ENCODE measurements at places on chromosomes 11 and 22.

- no peak for DNase-seq
- no peak overlapping the region for H3K4me3 ChIP-seq
- no peak overlapping the region for H3K27ac ChIP-seq
- H3K27me3 ChIP-seq, result peaks cover 16% of the 10 kb centered on the region
- H3K4me1 ChIP-seq, result peaks cover 21% of the 10 kb centered on the region
These were observed 15.8 kb downstream of the JAML start for GRCh38 chr11:118209033-118209432.

GRCh38 chr11:96238563-96239135 is 104.3 kb downstream of the MAML2 start:
- DNase-seq, result no peak
- no peak overlapping the region for H3K27ac ChIP-seq
- H3K36me3 ChIP-seq, result peaks cover 7% of the 10 kb centered on the region
- H3K27me3 ChIP-seq, result no peaks in the 10 kb centered on the region
- peaks cover 28% of the 10 kb centered on the region for H3K4me1 ChIP-seq

- H3K4me1 ChIP-seq, result peaks cover 22% of the 10 kb centered on the region
- H3K4me3 ChIP-seq, result peak overlapping the region; percentile 76
- peaks cover 2% of the 10 kb centered on the region for H3K27me3 ChIP-seq
- DNase-seq, result no peak
- H3K27ac ChIP-seq, result peak overlapping the region; percentile 75
These were observed 32.9 kb upstream of the SMIM38 start for GRCh38 chr11:69122630-69123431.

- no peak overlapping the region for H3K27ac ChIP-seq
- H3K4me1 ChIP-seq, result peaks cover 4% of the 10 kb centered on the region
- no peaks in the 10 kb centered on the region for H3K27me3 ChIP-seq
- DNase-seq, result no peak
- peaks cover 38% of the 10 kb centered on the region for H3K36me3 ChIP-seq
- H3K4me3 ChIP-seq, result no peak overlapping the region
These were observed 13.7 kb downstream of the CRY2 start for GRCh38 chr11:45860764-45861510.

DNA sequence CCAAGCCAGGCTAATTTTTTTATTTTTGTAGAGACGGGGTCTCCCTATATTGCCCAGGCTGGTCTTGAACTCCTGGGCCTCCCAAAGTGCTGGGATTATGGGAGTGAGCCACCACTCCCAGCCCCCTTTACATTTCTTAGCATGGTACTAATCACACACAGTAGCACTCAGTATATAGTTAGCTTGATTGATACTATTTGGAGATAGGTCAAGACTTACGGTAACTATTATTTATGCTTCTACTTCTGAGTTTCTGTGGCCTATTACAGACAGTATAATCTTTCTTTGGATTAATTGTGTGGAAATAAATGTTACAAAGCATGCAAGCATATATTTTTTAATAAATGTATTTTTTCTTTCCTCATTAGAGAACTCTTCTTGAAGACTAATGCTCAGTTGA is 192.2 kb downstream of the UVRAG start:
- H3K4me3 ChIP-seq, result no peak overlapping the region
- H3K36me3 ChIP-seq, result peaks cover 48% of the 10 kb centered on the region
- H3K27me3 ChIP-seq, result no peaks in the 10 kb centered on the region
- H3K4me1 ChIP-seq, result no peaks in the 10 kb centered on the region

- H3K27ac ChIP-seq, result no peak overlapping the region
- H3K27me3 ChIP-seq, result no peaks in the 10 kb centered on the region
- DNase-seq, result no peak
- no peaks in the 10 kb centered on the region for H3K36me3 ChIP-seq
These were observed 726 bp downstream of the ST3GAL4 start for GRCh38 chr11:126355926-126356897.
